ENCODE measurements at places on chromosomes 11 and 22.

GRCh38 chr22:45238957-45239680 lies 1.6 kb downstream of the KIAA0930 start:
- no peak for DNase-seq

DNA sequence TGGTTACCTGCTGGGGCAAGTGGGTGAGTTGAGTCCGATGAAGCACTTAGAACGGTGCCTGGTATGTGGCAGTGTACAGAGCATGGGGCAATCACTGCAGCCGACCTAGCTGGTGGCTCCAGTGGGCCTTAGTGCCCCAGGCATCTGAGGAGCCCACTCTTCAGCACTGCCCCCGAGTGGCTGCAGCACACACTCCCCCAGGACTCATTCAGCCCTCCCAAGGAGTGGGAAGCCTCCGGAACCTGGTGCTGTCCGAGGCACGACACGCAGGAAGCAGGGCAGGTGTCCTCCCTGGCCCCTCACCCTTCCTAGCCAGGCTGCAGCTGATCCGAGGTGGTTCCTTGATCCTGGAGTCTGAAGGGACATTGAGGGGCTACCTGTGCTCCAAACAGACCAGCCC lies 42.4 kb upstream of the PRODH start:
- DNase-seq = no peak

GRCh38 chr11:75504501-75504900 lies 21.2 kb downstream of the GDPD5 start:
- no peak for DNase-seq

GRCh38 chr11:113638376-113638775 lies 67.7 kb downstream of the TMPRSS5 start:
- DNase-seq = no peak

GRCh38 chr11:100756559-100756958 lies 69.5 kb downstream of the ARHGAP42 start:
- DNase-seq = no peak
